ENCODE measurements at places on chromosomes 16 and 17.

DNA sequence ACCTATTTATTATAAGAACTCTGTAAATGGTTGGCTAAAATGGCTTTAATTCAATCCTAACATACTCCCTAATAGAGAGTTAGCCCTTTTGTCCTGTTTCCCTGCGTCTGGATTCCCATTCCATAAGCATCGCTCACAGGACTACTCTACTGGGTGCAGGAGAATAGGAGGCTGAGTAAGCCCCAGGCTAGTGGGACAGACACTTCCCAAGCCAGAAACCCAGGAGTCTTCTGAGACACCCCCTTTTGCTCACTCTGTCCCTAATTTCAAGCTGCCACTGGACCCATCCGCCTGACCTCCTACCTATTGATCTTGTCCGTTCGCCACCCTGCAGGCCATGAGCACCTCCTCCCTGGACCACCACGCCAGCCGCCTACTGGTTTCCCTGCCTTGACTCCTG, 16.7 kb upstream of the TOB1 start:
- DNase-seq = no peak

- DNase-seq = no peak
Measured at GRCh38 chr17:81962499-81963441, 1.8 kb upstream of the NOTUM start.

DNA sequence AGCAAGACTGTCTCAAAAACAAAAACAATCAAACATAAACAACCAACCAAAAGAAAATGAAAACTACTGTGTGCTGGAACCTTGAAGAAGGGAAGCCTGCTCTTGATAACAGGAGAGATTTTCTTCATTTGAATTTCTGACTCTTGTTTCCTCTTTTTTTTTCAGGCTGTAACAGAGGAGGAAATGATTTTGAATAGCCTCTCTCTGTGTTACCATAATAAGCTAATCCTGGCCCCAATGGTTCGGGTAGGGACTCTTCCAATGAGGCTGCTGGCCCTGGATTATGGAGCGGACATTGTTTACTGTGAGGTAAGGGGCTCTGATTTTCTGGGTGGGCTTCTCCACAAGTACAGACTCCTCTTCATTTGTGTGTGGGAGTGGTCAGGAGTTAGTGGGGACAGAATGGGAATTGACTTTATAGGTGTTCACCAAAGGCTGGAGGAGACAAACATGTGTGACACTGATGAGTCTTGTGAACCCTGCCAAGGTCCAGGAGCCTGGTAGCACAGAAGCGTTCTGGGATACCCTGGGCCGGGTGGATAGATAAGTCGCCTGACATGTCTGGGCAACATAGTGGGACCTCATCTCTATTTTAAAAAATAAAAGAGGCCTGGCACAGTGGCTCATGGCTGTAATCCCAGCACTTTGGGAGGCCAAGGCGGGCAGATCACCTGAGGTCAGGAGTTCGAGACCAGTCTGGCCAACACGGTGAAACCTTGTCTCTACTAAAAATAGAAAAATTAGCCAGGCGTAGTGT, 14.9 kb downstream of the DUS2 start:
- DNase-seq = no peak

DNA sequence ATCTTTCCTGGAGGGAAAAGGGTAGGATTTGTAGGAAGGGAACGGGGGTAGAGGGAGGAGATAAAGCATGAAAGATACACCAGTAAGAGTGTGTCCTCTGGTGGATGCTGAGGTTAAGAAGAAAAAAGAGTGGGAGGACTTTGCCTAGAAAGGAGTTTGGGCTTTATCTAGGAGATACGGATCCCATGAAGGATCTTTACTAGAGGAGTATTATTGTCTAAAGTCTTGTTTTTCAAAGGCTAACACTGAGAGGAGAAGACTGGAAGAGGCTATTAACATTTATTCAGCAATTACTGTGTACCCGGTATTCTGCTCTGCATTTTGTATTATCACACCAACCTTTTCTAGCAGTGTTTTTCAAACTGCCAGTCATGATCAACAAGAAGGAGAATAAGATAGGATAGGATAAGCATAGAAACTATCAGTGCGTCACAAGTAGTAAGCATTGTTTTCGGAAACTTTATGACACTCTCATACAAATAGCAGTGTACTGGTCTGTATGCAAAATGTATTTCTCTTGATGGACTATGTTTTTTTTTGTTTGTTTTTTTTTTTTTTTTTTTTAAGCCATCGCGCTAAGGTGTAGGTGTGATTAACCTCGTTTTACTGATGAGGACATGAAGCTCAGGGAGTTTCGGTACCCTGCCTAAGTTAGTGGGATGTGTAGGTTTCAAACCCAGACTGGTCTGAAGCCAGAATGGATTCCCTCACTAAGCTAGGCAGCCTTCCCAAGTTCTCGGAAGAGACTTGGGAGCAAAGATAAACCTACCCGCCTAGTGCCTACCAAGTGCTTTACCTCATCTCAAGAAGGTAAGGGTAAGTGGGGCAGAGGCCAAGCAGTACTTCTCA, 1.3 kb upstream of the SP2 start:
- no peak for DNase-seq

GRCh38 chr16:50838165-50838564, 96.3 kb downstream of the CYLD start:
- no peak for DNase-seq

DNA sequence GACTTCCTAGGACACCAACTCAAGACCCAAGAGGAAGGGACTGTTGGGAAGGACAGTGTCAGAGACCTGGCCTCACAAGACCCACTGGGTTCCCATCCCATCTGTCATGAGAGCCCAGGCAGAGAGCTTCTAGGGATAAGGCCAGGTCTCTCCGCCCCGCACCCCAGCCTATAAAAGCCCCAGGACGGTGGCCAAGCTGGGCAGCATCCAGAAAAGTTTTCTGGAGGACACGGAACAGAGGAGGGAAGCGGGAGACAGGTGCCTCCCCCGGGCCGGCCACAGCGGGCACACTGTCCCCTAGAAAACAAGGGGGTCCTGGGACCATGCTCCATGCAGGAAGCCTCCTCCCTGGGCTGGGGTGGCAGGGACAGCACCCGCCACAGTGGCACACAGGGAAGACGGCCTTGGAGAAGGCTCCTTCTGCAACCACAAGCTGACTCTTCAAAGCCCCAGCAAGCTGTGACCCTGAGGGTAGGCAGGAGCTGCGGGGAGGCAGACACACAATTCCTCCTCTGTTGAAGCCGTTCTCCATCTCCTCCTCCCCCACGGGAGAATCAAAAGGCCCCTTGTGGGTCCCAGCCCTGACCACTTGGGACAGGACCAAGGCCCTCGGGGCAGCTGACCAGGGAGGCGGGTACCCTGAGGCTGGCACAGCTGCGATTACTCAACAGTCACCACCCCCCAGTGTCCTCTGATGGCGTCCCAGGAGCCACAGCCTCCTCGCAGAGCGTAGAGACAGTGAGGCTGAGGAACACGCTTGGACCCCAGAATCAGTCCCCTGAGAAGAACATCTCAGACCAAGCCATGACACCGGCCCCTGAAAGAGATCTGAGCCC, 26.1 kb downstream of the TRPV3 start:
- no peak for DNase-seq

GRCh38 chr17:4870855-4871254, 28.5 kb upstream of the C17orf107 start:
- no peak for DNase-seq

DNA sequence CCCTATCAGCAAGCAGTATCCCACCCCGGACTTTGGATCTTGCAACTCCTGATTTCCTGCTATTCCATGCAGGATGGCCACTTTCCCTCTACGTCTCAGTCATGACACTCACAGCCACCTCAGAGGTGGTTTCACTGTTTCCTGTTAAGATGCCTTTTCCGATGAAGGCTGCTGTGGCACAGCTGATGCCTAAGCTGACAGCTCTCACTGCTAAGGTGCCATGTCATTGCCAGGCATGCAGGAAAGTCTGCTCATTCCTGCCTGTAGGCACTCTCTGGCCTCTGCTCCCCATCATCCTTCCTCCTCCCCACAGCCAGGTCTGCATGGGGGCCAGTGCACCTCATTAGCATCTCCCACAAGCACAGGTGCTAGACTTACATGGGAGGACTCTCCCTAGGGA, 173.0 kb downstream of the CBLN1 start:
- DNase-seq = no peak

DNA sequence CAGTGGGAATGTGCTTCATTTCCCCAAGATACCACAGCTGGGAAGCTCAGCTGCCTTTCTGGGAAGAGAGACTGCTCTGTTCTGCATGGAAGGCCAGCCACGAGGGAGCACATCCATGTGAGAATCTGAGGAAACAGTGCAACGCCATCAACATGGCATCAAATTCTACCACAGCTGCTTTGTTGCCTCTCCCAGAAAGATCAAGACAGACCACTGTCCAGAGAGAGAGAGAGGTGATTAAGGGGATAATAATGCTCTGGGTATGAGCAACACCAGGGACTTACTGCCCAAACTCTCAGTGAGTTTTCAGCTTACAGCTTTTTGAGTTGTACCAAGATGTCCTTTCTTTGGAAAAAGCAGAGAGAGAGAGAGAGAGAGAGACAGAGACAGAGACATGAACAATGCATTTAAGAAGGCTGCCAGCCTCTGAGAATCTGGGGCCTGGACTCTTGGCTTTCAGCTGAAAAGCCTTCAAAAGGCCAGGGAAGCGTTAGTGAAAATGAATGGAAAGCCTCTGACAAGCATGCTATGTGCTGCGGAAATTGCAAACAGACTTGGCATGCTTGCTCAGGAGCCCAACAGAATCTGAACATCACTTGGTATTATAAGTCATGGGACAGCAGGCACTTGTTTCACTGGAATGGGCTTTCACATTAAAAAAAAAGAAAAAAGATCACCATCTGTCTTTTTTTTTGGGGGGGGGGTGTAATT, 223.1 kb downstream of the MAP2K6 start:
- DNase-seq = no peak

DNA sequence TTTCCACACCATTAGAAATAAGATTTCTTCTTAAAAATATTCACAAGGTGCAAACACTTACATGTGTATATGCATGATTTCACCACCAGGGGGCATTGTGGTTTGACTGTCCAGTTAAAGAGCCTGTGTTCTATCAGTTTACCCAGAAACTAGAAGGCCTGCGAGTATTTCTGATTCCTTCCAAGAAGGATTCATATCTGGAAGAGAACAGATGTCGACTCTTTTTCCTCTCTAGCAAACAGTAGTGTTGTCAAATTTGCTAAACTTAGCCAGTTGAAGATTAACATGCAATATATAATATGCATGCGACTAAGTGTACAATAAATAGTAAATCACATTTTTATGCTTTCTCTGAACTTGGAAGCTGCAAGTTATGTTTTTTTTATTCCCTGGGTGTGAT, 404.1 kb downstream of the WWOX start:
- no peak for DNase-seq

GRCh38 chr16:83996481-83997252, 28.6 kb downstream of the NECAB2 start:
- no peak for DNase-seq

DNA sequence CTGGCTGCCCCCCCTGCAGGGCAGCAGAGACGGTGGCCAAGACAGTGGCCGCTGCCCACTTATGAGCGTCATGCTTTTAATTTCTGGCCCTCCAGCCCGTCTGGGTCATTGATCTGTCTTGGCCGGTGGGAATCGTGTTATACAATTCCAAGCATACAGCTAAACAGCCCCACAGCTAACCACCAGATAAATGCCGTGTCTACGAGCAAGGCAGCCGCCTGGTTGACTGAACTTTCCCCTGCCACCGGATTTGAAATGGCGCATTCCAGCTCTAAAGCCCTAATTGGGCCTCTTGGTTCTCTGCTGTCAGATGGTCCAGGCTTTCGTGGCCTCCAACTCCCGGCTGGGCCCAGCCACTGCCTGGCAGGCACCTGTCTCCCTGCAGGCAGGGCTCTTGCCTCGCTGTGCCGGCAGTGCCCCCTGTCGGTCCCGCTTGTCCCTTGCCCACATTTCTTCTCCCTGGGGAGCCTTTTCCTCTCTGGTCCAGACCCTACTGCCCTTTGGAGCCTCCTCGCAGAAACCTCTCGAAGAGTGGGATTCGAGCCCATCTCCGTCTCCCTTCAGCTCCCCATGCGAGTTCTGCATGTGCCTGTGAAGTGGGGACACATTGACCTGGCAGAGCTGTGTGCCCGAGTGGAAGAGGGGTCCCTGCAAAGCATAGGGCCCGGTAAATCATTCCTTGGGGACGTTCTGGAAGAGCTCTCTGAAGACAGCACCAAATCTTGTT, 1.8 kb upstream of the RBFOX3 start:
- peak; percentile 3 for DNase-seq

DNA sequence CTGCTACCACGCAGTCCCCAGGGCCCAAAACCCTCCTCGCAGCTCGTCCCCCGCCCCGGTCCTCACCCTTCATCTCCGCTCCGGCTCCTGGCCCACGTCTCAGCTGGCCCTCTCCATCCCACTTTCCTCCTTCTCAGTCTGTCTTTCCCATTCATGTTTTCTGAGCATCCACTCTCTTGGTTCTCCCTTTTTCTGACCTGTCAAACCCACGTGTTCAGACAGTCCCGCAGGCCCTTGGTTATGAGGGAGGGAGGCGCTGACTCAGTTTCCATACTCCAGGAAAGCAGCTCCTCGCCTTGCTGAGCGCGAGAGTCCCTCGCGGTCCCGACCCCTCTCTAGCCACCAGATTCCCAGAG, 392 bp upstream of the HID1 start:
- DNase-seq = no peak

- no peak for DNase-seq
Measured at GRCh38 chr16:78896280-78896679, 704.3 kb downstream of the MAF start.

DNA sequence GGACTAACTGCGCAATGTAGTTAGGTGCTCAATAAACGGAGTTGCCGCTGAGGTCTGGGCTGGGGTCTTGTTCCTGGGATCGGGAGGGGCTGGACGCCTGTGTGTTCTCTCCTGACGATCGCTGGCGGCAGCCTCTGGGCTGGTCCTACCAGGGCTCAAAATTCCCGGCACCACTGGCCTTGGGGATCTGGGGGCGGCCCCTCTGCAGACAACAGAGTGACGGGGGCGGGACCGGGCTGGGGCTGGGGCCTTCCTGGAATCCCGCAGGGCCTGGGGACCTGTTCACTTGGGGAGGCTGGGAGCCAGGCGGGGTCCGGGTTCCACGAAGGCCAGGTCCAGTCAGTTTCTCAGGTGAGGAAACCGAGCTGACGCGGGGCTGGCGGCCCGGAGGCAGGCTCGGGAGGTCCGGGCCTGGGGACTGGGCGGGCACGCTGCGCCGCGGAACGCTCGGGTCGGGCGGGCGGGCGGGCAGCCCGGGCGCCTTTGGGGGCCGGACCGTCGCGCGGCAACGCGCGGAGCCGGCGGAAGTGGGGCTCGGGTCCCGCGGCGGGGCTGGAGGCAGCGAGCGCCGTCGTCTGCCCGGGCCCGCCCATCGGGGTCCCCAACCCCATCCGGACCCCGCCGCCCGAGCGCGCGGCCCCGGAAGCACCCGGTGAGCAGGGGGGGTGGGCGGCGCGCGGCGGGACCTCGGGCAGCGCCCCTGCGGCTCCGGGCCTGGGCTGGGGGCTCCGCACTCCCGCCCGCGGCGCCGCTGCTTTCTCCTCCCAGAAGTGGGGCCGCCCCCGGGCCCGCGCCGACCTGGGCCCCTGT, at the start of gene PIGQ:
PIGQ (plus strand) TSS at position 524 of the 810 bp plus-strand sequence. CDS start 4,107 bp downstream, outside the sequence.
- no peak for DNase-seq

Measured in NCI-H1048 (cell line).